ENCODE measurements at places on chromosomes 4 and X.
A peak's percentile ranks its signal among the peaks of the same experiment; 100 is the strongest.

DNA sequence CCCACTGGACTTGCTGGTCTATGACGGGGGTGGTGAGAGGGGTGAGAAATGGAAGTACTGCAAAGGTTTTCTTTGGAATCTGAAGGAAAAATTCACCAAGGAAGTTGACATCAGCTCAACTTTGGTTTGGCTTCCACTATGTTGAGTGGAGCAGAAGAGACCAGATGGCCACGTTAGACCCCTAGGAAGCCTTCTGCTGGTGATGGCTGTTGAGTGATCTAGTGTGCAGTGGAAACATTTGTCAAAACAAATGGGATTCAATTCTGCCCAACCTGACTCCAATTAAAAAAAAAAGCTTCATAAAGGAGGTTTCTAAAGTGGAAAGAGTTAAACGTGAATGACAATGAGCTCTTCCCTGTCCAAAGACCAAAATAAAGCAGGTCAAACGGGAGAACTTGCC, 25.7 kb downstream of the SEL1L3 start:
- no peak for DNase-seq
- H3K27me3 ChIP-seq: no peaks in the 10 kb centered on the region
- no peak overlapping the region for H3K4me3 ChIP-seq
- no peaks in the 10 kb centered on the region for H3K36me3 ChIP-seq
- H3K27ac ChIP-seq: no peak overlapping the region

GRCh38 chrX:19889582-19890342, 2.4 kb upstream of the SH3KBP1 start:
- H3K36me3 ChIP-seq: no peaks in the 10 kb centered on the region
- DNase-seq: peak; percentile 83
- peaks cover 2% of the 10 kb centered on the region for H3K4me1 ChIP-seq
- H3K27me3 ChIP-seq: no peaks in the 10 kb centered on the region

DNA sequence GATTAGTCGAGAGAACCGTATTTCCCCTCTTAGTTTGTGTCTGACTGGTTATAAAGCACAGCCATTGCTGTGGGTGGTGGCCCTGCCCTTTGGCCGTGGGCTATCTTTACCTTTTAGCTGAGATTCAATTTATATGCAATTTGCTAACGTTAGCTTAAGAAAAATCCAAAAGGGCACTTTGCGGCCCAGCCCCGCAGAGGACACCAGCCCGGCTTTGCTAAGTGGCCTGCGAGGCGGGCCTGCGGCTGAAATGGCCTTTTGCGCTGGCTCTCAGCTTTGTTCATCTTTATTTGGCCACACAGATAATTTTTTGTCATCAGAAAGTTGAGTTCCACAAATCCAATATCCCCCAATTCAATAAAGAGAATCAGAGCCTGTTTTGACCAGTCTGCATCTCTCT, 48.3 kb downstream of the CPZ start:
- no peak for DNase-seq
- H3K27me3 ChIP-seq: peaks cover 10% of the 10 kb centered on the region
- no peaks in the 10 kb centered on the region for H3K4me1 ChIP-seq
- H3K4me3 ChIP-seq: no peak overlapping the region

- H3K4me1 ChIP-seq: no peaks in the 10 kb centered on the region
Measured at GRCh38 chrX:103688946-103689345, 2.4 kb upstream of the MORF4L2 start.

- DNase-seq: no peak
- H3K4me3 ChIP-seq: no peak overlapping the region
- no peaks in the 10 kb centered on the region for H3K4me1 ChIP-seq
Measured at GRCh38 chrX:87392369-87392768, 125.2 kb upstream of the KLHL4 start.

DNA sequence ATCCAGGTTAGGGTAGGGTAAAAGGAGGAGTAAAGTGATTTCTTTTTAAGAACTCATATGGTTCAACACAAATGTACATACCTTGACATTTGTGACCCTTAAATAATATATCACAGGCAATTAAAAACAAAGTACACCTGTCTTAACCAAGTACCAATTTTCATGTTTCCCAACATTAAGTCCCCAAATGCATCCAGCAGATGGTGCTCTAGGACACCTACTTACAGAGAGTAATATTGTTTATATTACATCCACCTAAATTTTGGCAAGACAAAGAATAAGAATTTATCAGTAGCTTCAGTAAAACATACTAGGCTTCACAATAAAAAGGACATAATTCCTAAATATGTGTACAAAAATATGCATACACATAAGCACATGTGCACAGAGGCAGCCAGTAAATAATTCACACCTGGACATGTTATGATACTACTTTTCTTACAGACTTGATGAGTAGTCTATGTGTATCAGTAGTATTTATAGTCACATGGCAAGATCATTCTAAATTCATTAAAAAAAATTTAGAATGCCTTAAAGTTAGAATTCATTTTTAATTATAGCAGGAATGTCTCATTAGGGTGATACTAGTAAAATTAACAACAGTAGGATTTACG, 219.7 kb downstream of the DCLK2 start:
- H3K4me1 ChIP-seq: no peaks in the 10 kb centered on the region
- no peak overlapping the region for H3K27ac ChIP-seq
- H3K36me3 ChIP-seq: no peaks in the 10 kb centered on the region
- peak; percentile 78 for DNase-seq
- no peak overlapping the region for H3K4me3 ChIP-seq
- no peaks in the 10 kb centered on the region for H3K27me3 ChIP-seq

- 0 out of 2 replicates have a peak, but pooled peaks cover 1% of the 10 kb centered on the region for H3K36me3 ChIP-seq
- no peak overlapping the region for H3K4me3 ChIP-seq
- no peak overlapping the region for H3K27ac ChIP-seq
- 0 out of 2 replicates have a peak, but pooled peaks cover 3% of the 10 kb centered on the region for H3K4me1 ChIP-seq
- H3K27me3 ChIP-seq: no peaks in the 10 kb centered on the region
Measured at GRCh38 chr4:105162123-105162796, 15.6 kb downstream of the TET2 start.

DNA sequence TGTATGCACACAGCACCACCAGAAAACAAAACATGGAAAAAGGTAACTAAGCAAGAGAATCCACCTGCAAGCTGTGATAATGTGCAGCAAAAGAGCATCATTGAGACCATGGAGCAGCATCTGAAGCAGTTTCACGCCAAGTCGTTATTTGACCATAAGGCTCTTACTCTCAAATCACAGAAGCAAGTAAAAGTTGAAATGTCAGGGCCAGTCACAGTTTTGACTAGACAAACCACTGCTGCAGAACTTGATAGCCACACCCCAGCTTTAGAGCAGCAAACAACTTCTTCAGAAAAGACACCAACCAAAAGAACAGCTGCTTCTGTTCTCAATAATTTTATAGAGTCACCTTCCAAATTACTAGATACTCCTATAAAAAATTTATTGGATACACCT, 90.2 kb downstream of the TET2 start:
- peaks cover 3% of the 10 kb centered on the region for H3K4me1 ChIP-seq
- DNase-seq: no peak
- H3K27ac ChIP-seq: no peak overlapping the region
- peaks cover 23% of the 10 kb centered on the region for H3K36me3 ChIP-seq

DNA sequence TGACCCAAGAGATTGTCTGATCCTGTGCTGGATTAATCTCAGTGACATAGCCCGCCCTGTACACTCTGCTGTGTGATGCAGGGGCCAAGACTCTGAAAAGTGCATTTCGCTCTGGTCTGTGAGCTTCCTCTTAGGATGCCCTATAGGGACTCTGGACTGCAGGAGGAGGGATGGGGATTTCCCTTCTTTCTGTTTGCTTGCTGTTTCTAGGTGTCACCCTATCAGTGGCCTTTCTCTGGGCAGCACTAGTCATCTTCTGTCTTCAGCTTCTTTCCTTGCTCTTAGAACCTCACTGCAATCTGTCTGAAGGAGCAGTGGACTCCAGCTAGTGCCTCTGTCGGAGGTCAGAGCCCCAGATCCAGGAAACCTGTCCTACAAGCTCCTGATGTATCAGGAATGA, 34.5 kb upstream of the SCRG1 start:
- no peaks in the 10 kb centered on the region for H3K27me3 ChIP-seq
- no peaks in the 10 kb centered on the region for H3K36me3 ChIP-seq
- no peak for DNase-seq
- peaks cover 3% of the 10 kb centered on the region for H3K4me1 ChIP-seq
- H3K27ac ChIP-seq: no peak overlapping the region

GRCh38 chrX:19566359-19567222, 51.3 kb upstream of the MAP3K15 start:
- H3K4me1 ChIP-seq: peaks cover 8% of the 10 kb centered on the region
- no peaks in the 10 kb centered on the region for H3K27me3 ChIP-seq
- peak overlapping the region; percentile 93 for H3K27ac ChIP-seq
- peak; percentile 69 for DNase-seq

DNA sequence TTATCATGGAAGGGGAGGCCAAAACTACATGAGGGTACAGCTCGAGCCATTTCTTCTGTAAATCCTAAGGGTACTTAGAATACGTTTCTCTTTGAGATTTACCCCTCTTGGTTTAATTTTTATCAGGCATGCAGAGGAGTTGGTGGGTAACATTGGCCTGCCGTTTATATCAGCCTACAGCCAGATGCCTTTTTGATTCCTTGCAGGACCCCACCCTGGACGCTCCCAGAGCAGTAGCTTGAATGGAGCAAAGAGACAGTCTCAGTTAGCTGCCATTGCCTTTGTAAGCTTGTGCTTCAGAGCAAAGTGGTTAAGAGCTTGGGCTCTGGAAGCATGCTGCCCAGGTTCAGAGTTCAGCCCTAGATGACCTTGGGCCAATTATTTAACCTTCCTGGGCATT, 9.0 kb downstream of the DOCK11 start:
- H3K4me3 ChIP-seq: no peak overlapping the region
- H3K36me3 ChIP-seq: no peaks in the 10 kb centered on the region
- H3K4me1 ChIP-seq: no peaks in the 10 kb centered on the region
- no peaks in the 10 kb centered on the region for H3K27me3 ChIP-seq

DNA sequence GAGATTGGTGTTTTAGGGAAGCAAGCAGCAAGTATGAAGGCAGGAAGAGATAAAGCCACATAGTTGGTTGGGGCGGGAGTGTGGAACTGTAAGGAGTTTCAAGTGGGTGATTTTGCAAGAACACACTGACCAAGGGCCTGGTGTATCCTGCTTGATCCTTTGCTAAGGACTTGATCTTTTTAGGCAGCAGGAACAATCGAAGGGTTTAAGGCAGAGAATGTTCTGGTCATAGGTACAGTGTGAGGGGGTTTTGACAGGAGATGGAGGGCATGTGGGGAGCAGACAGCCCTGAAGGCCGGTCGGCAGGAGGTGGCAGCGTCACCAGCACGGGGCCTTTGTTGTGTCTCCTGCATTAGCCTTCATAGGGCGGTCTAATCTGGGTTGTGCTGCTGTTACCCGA, 54.7 kb downstream of the FAM193A start:
- H3K4me3 ChIP-seq: no peak overlapping the region
- H3K27ac ChIP-seq: peak overlapping the region; percentile 55
- peaks cover 28% of the 10 kb centered on the region for H3K4me1 ChIP-seq

DNA sequence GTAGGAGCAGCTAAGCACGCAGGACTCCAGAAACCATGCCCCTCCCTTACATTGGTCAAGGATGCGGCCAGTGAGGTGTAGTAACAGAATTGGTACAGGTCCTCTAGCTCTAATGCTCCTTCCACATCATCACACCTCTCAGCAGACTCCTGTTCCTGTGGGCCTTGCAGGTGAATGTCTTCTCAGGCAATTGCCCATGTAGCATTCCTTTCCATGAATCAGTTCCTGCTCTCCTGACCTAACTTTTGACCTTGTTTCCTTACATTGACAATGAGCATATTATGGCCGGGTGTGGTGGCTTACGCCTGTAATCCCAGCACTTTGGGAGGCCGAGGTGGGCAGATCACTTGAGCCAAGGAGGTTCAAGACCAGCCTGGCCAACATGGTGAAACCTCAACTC, 31.3 kb downstream of the MAP7D3 start:
- no peaks in the 10 kb centered on the region for H3K27me3 ChIP-seq
- peaks cover 13% of the 10 kb centered on the region for H3K36me3 ChIP-seq
- no peak overlapping the region for H3K27ac ChIP-seq

DNA sequence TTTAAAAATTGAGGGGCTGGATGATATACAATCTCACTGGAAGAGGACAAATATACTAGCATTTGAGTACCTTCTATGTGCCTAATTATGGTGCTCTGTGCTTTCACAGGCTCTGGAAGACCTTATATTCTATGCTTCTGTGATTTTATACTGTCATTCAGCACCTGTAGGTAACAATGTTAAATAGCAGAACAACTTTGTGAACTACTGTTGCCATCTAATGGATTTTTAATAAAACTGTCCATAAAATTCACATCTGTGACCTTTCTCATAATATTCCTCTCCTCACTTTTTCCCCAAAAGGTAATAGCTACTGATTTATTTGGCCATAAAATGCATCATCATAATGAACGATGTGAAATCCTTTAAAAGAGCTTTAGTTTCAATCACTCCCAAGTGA, 21.9 kb downstream of the POU3F4 start:
- no peaks in the 10 kb centered on the region for H3K27me3 ChIP-seq
- no peaks in the 10 kb centered on the region for H3K4me1 ChIP-seq
- no peak overlapping the region for H3K4me3 ChIP-seq
- H3K36me3 ChIP-seq: no peaks in the 10 kb centered on the region
- no peak for DNase-seq
- no peak overlapping the region for H3K27ac ChIP-seq

Measured in IMR-90 (cell line).